ENCODE measurements at places on chromosomes 2 and 18. TPM values are rescaled to one million over a fixed set of nuclear protein-coding genes. Genes with fewer than 3 reads are reported as not detected.

The FSIP2 gene
- total RNA-seq, result 0.06 TPM

The STARD6 gene
- not detected for total RNA-seq

The KIAA2012 gene
- 0.56 TPM for total RNA-seq

The RBM43 gene
- total RNA-seq, result 2.2 TPM

The EVX2 gene
- total RNA-seq, result not detected

The MAL gene
- total RNA-seq, result not detected

The FSHR gene
- total RNA-seq, result not detected

The FTCDNL1 gene
- total RNA-seq, result 7.3 TPM

The AMER3 gene
- total RNA-seq, result not detected

The REG1B gene
- not detected for total RNA-seq

GRCh38 chr2:28583899-28584553, 88.2 kb downstream of the PLB1 start:
- no peak for DNase-seq
- H3K27me3 ChIP-seq, result no peaks in the 10 kb centered on the region
- no peak overlapping the region for H3K27ac ChIP-seq
- no peaks in the 10 kb centered on the region for H3K36me3 ChIP-seq
- no peaks in the 10 kb centered on the region for H3K4me1 ChIP-seq
- no peak overlapping the region for H3K4me3 ChIP-seq

- H3K27ac ChIP-seq, result no peak overlapping the region
- H3K4me1 ChIP-seq, result no peaks in the 10 kb centered on the region
- no peaks in the 10 kb centered on the region for H3K36me3 ChIP-seq
- H3K27me3 ChIP-seq, result no peaks in the 10 kb centered on the region
- no peak for DNase-seq
- H3K4me3 ChIP-seq, result no peak overlapping the region
Observed at GRCh38 chr2:58900246-58901027, 659.3 kb upstream of the FANCL start.

GRCh38 chr2:69777786-69778105, 35.8 kb downstream of the ANXA4 start:
- peaks cover 60% of the 10 kb centered on the region for H3K4me1 ChIP-seq
- no peaks in the 10 kb centered on the region for H3K27me3 ChIP-seq
- H3K27ac ChIP-seq, result no peak overlapping the region
- no peak overlapping the region for H3K4me3 ChIP-seq
- H3K36me3 ChIP-seq, result no peaks in the 10 kb centered on the region
- DNase-seq, result no peak

GRCh38 chr2:98560256-98560771, 48.0 kb downstream of the COA5 start:
- H3K27me3 ChIP-seq, result no peaks in the 10 kb centered on the region
- no peak overlapping the region for H3K27ac ChIP-seq
- no peaks in the 10 kb centered on the region for H3K4me1 ChIP-seq
- H3K36me3 ChIP-seq, result no peaks in the 10 kb centered on the region
- no peak overlapping the region for H3K4me3 ChIP-seq

DNA sequence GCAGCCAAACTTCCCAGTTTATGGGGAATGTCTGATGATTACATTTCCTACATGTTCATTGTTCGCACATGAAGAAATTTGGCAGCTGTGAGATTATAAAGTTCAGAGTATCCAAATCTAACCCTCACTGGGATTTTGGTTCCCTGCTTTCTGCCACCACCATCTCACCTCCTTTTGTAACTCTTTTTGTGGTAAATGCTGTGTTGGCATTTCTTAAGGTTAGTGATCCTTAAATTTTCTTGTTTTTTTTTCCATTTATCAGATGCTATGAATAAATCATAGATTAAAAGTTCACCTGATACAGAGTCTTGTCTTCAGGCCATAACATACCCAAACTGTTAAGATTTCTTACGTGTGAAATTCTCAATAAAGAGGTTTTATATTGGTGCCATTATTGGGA, 8.5 kb upstream of the TBR1 start:
- DNase-seq, result no peak
- no peaks in the 10 kb centered on the region for H3K36me3 ChIP-seq
- no peaks in the 10 kb centered on the region for H3K4me1 ChIP-seq
- H3K27ac ChIP-seq, result no peak overlapping the region
- no peaks in the 10 kb centered on the region for H3K27me3 ChIP-seq

DNA sequence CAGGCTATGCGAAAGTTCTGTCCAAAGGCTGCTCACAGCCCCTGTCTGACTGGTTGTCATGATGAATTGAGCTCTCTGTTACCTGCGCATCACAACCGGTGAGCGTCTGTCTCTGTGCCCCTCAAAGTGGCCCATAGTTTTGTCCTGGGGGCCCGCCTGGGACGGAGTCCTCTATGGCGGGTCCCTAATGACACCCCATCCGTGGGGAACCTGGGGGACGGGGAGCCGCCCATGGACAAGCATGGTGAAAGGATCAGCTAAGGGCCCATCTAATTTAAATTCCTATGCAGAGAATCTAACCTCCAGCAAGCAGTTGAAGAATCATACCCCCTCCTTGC, 473 bp downstream of the ELMOD3 start:
- peak overlapping the region; percentile 87 for H3K4me3 ChIP-seq
- no peaks in the 10 kb centered on the region for H3K27me3 ChIP-seq
- no peaks in the 10 kb centered on the region for H3K4me1 ChIP-seq
- DNase-seq, result no peak
- H3K36me3 ChIP-seq, result peaks cover 26% of the 10 kb centered on the region

DNA sequence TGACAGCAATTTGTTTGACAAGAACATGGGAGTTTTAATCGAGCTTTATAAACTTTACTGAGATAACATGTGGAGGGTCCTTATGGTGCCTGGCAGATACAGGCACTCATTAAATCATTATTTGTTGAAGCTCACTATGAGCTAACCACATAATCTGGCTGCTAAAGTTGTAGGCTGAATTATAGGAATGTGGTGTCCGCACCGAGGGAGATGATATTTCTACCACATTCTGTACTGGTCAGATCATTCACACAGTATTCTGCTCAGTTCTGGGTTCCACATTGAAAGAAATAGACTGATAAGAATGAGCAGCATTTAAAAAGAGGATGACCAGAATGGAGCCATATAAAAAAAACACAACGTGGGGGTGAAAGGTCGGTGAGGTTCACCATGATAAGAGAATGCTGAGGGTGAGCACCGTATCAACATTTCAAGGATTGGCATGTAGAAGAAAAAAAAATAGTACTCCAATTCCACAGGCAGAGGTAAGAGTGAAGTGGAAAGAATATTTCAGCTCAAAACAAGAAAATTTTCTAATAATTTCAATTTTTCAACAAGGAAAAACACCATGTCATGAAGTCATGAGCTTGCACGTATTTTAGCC, 54.4 kb downstream of the TMEFF2 start:
- no peak overlapping the region for H3K27ac ChIP-seq
- no peaks in the 10 kb centered on the region for H3K36me3 ChIP-seq
- no peaks in the 10 kb centered on the region for H3K27me3 ChIP-seq
- H3K4me3 ChIP-seq, result no peak overlapping the region
- no peak for DNase-seq

DNA sequence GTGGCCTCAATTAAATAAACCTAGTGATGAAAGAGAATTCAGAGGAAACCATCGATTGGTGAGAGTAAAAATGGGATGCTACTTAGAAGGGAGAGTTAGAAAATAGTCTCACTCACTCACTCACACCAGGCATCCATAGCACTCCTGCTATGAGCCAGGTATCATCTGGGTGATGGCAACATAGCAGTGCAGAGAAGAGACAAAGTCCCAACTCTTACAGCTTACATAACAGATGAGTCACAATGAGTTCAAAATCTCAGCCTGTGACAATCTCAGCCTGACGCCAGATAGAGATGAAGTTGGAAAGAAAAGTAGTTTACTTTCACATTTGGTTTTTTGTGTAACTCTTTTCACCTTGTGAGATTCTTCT, 55.4 kb upstream of the THOC1 start:
- no peak for DNase-seq
- no peak overlapping the region for H3K27ac ChIP-seq
- H3K4me1 ChIP-seq, result no peaks in the 10 kb centered on the region
- no peaks in the 10 kb centered on the region for H3K27me3 ChIP-seq
- no peak overlapping the region for H3K4me3 ChIP-seq

GRCh38 chr2:84646514-84646913, 130.2 kb downstream of the DNAH6 start:
- no peaks in the 10 kb centered on the region for H3K36me3 ChIP-seq
- DNase-seq, result no peak
- H3K27me3 ChIP-seq, result no peaks in the 10 kb centered on the region
- H3K4me3 ChIP-seq, result no peak overlapping the region
- H3K4me1 ChIP-seq, result no peaks in the 10 kb centered on the region

- no peaks in the 10 kb centered on the region for H3K4me1 ChIP-seq
- DNase-seq, result no peak
- no peak overlapping the region for H3K4me3 ChIP-seq
- no peaks in the 10 kb centered on the region for H3K36me3 ChIP-seq
- no peaks in the 10 kb centered on the region for H3K27me3 ChIP-seq
- H3K27ac ChIP-seq, result no peak overlapping the region
Observed at GRCh38 chr2:181581534-181581933, 75.4 kb downstream of the CERKL start.

DNA sequence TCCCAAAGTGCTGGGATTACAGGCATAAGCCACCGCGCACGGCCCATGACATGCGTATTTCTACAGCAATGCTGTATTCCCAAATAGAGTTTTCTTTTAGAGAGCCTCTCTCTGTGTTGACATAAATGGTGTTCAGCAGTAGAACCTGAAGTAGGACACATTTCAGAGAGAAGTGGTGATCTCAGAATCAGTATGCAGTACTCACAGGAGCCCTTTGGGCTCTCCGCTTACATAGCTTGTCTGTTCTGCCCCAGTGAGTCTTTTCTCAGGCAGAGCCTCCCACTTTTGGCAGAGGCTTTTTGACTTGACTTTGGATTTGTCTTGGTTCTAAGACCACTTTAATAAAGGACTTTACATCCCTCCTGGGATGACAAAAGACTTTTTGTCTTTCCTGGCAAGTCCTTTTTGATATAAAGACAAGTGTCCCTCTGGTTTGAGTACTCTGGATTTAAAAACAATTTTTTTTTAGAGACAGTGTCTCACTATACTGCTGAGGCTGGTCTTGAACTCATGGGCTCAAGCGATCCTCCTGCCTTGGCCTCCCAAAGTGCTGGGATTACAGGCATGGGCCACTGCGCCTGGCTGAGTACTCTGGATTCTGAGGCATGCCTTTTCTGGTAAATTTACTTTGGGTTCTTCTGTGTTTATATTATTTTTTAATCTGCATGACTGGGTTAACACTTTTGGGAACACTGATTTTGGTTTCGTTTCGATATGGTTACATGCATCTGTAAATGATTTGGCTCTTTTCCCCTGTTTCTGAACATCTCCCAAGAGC, 113.3 kb downstream of the SMAD2 start:
- H3K27me3 ChIP-seq, result no peaks in the 10 kb centered on the region
- no peaks in the 10 kb centered on the region for H3K36me3 ChIP-seq
- no peak overlapping the region for H3K4me3 ChIP-seq
- no peaks in the 10 kb centered on the region for H3K4me1 ChIP-seq

GRCh38 chr18:2912357-2913299, 65.8 kb downstream of the EMILIN2 start:
- no peak overlapping the region for H3K27ac ChIP-seq
- no peaks in the 10 kb centered on the region for H3K27me3 ChIP-seq
- DNase-seq, result no peak
- peaks cover 17% of the 10 kb centered on the region for H3K36me3 ChIP-seq

GRCh38 chr2:219073413-219074129, 12.8 kb upstream of the IHH start:
- H3K36me3 ChIP-seq, result no peaks in the 10 kb centered on the region
- DNase-seq, result no peak
- no peak overlapping the region for H3K27ac ChIP-seq
- H3K27me3 ChIP-seq, result no peaks in the 10 kb centered on the region
- no peak overlapping the region for H3K4me3 ChIP-seq
- H3K4me1 ChIP-seq, result peaks cover 10% of the 10 kb centered on the region

GRCh38 chr2:118569876-118570535, 277.4 kb downstream of the EN1 start:
- H3K27me3 ChIP-seq, result no peaks in the 10 kb centered on the region
- no peaks in the 10 kb centered on the region for H3K4me1 ChIP-seq
- no peak overlapping the region for H3K27ac ChIP-seq
- no peak overlapping the region for H3K4me3 ChIP-seq
- H3K36me3 ChIP-seq, result no peaks in the 10 kb centered on the region

DNA sequence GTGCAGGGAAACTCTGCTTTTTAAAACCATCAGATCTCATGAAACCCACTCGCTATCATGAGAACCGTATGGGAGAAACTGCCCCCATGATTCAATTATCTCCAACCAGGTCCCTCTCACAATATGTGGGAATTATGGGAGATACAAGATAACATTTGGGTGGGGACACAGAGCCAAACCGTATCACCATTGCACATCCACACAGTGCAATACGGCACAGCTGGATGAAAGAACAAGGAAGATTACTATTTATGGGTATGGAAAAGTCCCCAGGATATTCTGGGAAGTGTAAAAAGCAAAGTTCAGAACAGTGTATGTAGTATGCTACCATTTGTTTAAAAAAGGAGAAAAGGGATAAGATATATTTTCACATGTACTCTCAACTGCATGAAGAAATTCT, 290.1 kb downstream of the PIK3C3 start:
- no peaks in the 10 kb centered on the region for H3K27me3 ChIP-seq
- no peak overlapping the region for H3K4me3 ChIP-seq
- no peaks in the 10 kb centered on the region for H3K4me1 ChIP-seq
- H3K27ac ChIP-seq, result no peak overlapping the region
- no peak for DNase-seq

- no peaks in the 10 kb centered on the region for H3K4me1 ChIP-seq
- no peak for DNase-seq
- no peaks in the 10 kb centered on the region for H3K36me3 ChIP-seq
- H3K27ac ChIP-seq, result no peak overlapping the region
- H3K4me3 ChIP-seq, result no peak overlapping the region
Observed at GRCh38 chr2:19785447-19785846, 116.3 kb downstream of the TTC32 start.

GRCh38 chr2:171852366-171852888, 41.6 kb downstream of the SLC25A12 start:
- H3K4me1 ChIP-seq, result no peaks in the 10 kb centered on the region
- H3K27me3 ChIP-seq, result no peaks in the 10 kb centered on the region
- no peak for DNase-seq
- H3K36me3 ChIP-seq, result no peaks in the 10 kb centered on the region
- no peak overlapping the region for H3K4me3 ChIP-seq

DNA sequence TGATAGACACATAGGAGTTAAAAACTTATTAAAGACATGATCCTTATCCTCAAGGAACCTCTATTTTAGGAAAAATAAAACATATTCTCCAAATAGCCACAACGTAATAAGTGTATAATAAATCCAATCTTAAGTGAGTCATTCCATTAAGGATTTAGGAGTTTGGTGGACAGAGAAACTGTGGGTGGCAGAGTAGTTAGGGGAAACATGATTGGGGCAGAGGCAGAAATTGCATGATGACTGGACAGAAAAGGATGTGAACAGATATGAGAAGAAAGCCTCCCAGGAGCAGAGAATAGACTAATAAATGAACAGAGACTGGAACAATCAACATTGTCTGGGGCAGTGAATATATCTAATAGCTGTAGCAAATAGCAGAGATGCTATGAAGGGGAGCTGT, 48.1 kb upstream of the SIGLEC15 start:
- no peak for DNase-seq
- no peaks in the 10 kb centered on the region for H3K36me3 ChIP-seq
- no peak overlapping the region for H3K27ac ChIP-seq
- H3K4me3 ChIP-seq, result no peak overlapping the region
- H3K27me3 ChIP-seq, result no peaks in the 10 kb centered on the region
- no peaks in the 10 kb centered on the region for H3K4me1 ChIP-seq
